ENCODE measurements at places on chromosomes 11 and 22.

DNA sequence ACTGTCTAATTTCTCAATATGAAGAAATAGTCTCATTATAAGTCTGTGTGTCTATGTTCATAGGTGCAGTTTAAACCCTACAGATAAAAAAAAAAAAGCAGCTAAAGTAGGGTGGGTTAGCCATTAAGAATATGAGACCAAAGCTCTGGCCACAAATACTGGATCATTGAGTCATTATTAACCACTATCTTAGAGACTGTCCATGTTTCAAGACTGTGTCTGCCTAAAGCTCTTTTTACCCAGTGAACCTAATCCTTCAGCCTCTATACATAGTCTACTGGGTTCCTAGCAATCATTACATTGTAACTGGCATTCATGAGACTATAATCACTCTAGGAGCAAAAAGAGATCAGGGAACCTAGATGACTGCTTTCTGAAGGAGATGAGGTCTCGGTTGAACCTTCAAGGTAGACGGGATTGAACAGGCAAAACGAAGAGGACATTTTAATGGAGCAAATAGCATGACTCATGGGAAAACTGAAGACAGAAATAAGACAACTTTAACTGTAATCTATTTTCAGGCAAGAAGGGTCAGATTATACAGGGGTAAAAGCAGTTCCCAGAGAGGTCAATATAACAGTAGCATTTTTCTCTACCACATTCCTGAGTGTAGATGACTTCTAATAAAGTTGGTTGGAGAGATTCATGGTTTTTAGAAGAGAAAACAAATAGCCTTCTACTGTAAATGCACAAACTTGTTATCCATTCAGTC is 64.0 kb upstream of the FIBIN start:
- DNase-seq, result no peak

DNA sequence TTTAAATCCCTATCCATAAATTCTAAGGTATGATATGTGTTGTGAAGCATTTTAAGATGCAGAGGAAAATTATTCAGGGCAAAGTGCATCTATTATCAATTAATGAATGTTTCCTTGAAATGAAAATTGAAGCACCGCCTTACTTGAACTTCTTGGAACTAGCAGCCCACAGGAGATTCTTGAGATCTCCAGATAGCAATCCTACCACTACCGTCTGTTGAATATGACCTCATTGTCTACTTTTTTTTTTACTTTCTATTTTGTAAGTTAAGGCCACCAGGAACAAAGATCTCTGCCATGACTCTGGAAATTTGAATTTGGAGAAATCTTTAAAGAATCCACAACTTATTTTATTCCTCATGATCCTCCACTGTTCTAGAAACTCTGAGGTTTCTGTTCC is 808.7 kb downstream of the KCNA4 start:
- DNase-seq, result no peak

DNA sequence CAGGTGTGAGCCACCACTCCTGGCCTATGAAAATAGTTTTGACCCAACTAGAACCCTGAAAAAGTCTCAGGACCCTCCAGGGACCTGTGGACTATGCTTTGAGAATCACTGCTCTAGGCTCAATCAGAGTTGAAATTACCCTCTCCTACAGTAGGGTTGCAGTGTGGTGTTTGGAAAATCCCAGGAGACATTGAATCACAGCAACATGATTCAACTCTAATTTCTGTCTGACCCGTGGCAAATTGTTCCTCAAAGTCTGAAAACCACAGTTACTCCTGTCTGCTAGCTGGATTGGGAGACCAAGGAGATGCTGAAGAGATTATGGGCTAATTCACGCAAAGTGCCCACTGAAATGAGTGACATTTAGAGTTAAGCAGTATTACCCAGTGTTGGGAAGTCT is 5.4 kb upstream of the MTMR3 start:
- no peak for DNase-seq

DNA sequence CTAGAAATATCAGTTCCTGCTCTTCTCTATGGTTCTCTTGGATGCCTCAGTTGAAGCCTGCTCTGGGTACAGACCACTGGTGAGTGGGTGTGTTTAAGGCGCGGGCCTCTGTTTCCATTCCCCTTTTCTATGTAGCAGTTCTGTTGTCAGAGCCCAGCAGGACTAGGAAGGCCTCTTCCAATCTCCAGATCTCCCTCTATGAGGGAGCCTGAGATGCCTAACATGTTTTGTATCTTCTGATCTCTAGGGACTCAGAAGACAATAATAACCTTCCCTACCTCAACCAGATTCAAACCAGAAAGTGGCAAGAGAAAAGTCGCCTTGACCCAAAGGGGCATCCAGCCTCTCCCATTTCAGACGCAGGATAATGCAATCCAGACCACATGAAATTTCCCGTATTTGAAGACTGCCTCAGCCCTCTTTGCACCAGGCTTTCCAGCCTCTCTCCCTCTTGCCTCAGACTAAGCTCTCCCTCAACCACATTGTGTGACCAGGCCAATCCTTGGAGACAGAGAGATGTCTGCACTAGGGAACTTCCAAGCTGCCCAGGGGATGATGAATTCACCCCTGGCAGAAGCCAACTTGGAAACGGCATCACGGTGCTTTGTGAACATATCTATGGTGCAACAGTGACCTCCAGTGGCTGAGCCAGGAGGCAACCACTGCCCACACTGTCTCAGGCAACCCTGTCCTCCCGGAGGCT is 150.1 kb upstream of the UBASH3B start:
- peak; percentile 24 for DNase-seq

DNA sequence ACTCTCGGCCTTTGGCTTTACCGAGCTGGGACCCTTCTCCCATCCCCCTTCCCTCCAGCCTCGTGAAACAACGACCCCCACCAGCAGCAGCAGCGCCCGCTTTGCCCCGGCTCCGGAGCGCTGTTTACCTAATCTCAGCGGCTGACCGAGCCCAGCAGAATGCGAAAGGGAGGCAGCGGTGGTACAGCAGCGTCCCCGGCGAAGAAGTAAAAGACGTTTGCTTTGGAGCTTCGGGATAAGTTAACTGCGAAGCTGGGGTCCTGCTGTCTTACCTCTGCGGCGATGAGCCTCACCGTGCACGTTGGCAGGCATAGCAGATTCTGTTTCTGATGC is 2.0 kb upstream of the LARGE1 start:
- DNase-seq, result no peak

GRCh38 chr11:119258180-119258579 is 52.0 kb downstream of the CBL start:
- DNase-seq, result no peak

DNA sequence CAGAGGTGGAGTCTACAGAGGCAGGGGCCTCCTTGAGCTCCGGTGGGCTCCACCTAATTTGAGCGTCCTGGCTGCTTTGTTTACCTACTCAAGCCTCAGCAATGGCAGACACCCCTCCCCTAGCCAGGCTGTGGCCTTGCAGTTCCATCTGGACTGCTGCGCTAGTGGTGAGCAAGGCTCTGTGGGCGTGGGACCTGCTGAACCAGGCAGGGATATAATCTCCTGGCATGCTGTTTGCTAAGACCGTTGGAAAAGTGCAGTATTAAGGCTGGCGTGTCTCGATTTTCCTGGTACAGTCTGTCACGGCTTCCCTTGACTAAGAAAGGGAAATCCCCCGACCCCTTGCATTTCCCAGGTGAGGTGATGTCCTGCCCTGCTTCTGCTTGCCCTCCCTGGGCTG is 77.7 kb downstream of the GDPD4 start:
- no peak for DNase-seq

GRCh38 chr11:33735271-33736147 is 714 bp downstream of the CD59 start:
- peak; percentile 46 for DNase-seq

DNA sequence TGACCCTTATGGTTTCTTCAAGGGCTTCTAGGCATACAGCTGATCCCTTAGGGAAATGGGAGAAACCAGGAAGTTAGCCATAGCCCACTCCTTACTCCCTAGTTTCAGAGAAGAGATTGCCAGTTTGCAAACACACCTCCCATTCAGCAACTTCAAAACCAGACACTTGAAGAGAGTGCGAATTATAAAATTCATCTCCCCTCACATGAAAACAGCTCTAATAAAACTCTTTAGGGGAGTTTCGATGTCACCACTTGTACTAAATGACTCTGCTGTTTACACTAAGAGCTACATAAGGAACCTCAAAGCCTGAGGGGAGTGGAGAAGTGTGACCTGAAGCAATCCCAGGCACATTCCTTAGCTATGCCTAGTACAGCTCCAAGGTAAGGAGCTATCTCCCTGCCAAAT is 8.3 kb downstream of the LGR4 start:
- no peak for DNase-seq

DNA sequence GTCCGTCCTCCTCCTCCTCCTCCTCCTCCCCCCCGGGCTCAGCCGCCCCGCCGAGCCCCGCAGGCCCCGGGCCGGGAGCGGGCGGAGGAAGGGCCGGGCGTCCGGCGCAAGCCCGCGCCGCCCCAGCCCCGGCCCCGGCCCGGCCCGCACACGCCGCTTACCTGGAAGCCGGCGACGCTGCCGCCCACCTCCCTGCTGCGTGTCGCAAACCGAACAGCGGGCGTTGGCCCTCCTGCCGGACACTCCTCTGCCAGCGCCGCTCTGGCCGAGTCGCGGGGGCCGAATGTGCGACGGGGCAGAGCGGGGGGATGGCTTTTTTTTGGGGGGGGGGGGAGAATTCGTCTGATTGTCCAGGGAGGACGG is 1.1 kb downstream of the IGF2 start:
- DNase-seq, result no peak

- DNase-seq, result no peak
These were observed 2.1 kb upstream of the DRD2 start for GRCh38 chr11:113477321-113477720.

GRCh38 chr22:39666926-39667325 is 96.4 kb downstream of the CACNA1I start:
- no peak for DNase-seq

DNA sequence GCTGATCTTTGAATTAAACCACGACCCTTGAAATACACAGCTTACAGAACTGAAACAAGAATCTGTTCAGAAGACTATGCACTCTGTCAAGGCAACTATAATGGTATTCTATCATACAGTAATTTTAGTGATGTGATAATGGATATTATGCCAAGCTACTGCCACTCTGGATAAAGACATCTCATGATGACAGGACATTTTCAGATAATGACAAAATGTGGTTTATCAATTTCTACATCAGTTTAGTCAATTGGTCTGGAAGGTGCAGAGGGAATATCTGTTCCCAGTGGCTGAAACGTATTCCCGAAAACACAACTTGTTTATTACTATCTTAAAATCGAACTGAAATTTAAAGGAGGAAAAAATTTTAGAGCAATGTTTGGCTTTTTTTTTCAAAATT is 1009.6 kb upstream of the CCDC90B start:
- DNase-seq, result no peak

DNA sequence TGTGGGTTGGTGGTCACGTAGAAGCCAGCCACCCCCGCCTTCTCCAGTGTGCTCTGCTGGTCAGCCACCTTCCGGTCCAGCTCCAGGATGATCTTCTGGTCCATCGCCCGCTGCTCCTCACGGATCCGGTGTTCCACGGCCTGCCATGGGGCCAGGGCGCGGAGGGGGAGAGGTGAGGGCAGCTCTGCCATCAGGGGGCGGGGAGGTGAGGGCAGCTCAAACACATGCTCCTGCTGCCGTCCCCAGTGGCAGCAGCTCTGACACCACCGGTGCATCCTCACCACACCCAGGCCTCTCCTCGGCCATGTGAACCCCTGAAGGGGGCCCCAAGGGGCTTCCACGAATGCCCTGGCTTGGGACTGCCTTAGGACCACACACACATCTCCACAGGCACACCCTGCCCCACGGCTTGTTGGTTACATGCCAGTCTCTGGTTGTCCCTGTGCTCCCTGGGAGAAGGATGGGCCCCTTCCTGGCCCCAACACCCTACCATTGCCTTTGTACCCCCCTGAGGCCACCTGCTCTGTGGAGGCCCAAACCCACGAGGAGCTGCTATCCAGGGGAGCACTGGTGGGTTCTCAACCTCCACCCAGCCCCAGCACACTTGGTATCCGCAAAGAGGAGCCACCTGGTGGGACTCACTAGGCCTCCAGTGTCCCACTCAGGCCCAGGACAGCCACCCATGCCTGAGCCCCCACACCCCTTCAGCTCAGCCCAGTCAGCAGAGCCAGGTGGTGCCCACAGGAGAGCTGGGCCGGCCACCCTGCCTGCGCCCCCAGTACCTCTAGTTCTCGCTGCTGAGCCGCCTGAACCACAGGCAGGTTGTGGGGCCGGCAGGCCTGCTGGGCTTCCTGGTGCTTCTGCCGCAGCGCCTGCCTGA is 4.3 kb downstream of the DGCR6L start:
- no peak for DNase-seq

- no peak for DNase-seq
These were observed 56.0 kb upstream of the ZNF195 start for GRCh38 chr11:3434976-3435375.

GRCh38 chr22:48498526-48499331 is 1328.9 kb downstream of the BRD1 start:
- DNase-seq, result no peak
